ENCODE measurements at places on chromosomes 5 and 9. TPM values are rescaled to one million over a fixed set of nuclear protein-coding genes. Genes with fewer than 3 reads are reported as not detected.

GRCh38 chr9:74554751-74555419, 57.8 kb downstream of the RORB start:
- DNase-seq, result peak; percentile 77

DNA sequence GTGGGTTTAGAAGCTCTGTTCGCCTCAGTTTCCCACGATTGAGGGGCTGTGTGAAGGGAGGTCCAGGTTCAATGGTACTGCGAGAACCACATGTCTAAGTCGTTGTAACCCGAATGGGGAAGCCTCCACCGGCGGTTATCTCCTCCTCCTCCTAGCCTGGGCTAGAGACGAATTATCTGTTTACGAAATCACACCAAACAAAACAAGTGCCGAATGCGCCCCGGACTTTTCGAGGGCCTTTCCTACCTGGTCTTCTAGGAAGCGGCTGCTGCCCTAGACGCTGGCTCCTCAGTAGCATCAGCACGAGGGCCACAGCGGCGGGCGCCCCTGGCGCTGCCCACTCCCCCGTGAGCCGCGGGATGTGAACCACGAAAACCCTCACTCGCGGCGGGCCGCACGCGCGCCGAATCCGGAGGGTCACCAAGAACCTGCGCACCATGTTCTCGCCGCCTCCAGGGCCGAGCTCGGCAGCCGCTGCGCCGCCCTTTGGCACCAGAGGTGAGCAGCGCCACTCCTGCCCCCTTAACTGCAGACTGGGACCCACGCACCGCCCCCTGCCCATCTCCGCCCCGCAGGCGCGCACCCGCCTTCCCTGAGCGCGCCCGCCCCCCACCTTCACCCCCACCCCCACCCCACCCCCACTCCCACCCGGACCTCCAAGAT, at the start of gene CDKN2A:
Gene CDKN2A, minus strand, starts transcription at position 500 of the 663 bp plus-strand sequence.
- DNase-seq, result no peak

DNA sequence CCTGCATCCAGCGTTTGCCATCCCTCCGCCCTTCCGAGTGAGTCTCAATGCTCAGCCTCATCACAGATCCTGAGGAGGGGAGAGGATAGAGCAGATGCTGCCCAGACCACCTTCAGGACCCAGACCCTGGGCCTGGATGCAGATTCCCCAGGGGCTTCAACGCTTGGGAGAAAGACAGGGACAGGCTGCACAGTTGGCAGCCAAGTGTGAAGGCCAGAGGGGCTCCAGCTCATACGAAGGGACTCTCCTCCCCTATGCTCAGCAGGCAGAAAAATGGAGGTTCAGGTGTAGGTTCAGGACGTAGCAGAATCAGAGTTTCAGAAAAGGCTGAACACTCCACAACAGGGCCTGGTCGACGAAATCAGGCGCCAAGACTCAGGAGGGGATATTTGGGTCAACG, 378.5 kb upstream of the IRX1 start:
- no peak for DNase-seq

DNA sequence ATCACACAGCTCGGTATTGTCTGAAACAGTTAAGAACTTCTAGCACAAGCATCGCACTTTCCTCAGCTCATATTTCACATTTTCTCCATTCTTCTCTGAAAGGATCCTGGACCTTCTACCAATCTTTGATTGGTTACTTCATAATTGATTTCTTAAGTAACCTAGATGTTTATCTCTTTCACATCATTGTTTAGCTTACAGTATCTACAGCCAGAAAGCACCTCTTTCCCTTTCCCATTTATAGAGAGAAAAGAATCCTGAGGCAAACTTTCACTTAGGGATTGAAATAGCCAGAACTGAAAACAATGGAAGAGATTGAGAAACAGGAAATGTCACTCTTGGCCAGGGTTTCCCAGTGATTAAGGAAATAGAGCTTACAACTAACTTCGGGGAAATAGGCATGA, 2.5 kb downstream of the IL33 start:
- no peak for DNase-seq

Gene NR4A3
- 0.06 TPM for total RNA-seq

Gene HEMGN
- total RNA-seq, result not detected

Gene ENHO
- 1.9 TPM for total RNA-seq

Gene OR1Q1
- total RNA-seq, result not detected

Gene PRDM9
- total RNA-seq, result 0.02 TPM

Gene CATSPER3
- 0.08 TPM for total RNA-seq

Data from H4 (cell line).